ENCODE measurements at places on chromosomes 6 and 20.

- no peak for DNase-seq
Observed at GRCh38 chr20:36856691-36857635, 19.0 kb upstream of the TLDC2 start.

DNA sequence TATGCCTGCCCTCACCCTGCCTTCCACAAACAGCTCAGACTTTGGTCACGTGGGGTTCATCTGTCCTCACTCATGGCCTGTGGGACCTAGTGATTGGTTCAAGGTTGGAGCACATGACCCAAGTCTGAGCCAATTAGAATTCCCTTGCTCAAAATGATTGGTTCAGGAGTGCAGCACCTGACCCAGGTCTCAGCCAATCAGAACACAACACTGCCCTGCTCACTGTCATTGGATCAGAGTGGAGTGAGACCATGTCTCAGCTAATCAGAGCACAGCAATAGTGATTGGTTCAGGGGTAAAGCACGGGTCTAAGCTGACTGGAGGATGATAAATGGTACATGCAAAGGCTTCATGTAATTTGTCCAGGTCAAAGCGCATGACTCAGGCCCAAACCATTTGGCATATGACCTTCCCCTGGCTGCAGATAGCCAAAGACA lies 102.2 kb downstream of the PREX1 start:
- peak; percentile 27 for DNase-seq

- peak; percentile 69 for DNase-seq
Observed at GRCh38 chr20:58651946-58652605, 993 bp downstream of the STX16 start.

DNA sequence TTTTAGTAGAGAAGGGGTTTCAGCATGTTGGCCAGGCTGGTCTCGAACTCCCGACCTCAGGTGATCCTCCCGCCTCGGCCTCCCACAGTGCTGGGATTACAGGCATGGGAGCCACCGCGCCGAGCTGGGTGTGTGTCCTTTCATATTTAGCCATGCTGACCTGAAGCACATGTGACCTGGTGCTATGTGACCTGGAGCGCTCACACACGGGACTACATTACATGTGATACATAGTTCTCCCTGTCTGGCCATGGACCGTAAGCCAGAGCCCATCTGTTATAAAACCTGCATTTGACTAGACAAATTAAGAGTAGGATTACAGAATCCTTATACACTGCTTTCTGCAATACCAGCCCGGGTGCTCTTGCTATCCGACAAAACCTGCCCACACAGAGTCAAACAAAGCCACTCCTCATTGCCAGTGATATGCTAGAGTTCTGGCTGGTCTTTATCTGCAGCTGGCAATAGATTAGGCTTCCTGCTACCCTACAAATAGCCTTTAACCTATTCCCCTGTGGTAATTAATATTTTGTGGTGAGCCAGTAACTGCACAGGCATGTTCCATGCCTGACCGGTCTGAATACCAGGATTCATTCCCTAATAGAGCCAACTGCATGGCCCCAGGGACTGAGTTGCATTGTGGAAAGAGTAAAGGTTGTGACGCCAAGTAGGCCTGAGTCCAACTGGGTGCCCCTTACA lies 26.3 kb upstream of the FAM50B start:
- no peak for DNase-seq

- DNase-seq, result no peak
Observed at GRCh38 chr6:166540631-166541331, 45.7 kb downstream of the RAMACL start.
